Stimulated activated CD4-positive, alpha-beta T cell treated with anti-CD3 and anti-CD28 coated beads, TNF-alpha, amount 100 ng/mL, for 48 hours (primary cell): ENCODE measurements at places on chromosomes 1 and 21.

GRCh38 chr1:228304766-228305395 is 97.0 kb downstream of the OBSCN start:
- no peak for DNase-seq

DNA sequence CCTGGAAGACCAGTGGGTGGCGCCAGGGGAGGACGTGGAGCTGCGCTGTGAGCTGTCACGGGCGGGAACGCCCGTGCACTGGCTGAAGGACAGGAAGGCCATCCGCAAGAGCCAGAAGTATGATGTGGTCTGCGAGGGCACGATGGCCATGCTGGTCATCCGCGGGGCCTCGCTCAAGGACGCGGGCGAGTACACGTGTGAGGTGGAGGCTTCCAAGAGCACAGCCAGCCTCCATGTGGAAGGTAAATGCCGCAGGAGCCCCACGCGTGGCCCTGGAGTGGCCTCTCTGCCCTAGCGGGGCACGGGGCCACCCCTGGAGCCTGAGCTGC is 75.2 kb downstream of the OBSCN start:
- DNase-seq: no peak

DNA sequence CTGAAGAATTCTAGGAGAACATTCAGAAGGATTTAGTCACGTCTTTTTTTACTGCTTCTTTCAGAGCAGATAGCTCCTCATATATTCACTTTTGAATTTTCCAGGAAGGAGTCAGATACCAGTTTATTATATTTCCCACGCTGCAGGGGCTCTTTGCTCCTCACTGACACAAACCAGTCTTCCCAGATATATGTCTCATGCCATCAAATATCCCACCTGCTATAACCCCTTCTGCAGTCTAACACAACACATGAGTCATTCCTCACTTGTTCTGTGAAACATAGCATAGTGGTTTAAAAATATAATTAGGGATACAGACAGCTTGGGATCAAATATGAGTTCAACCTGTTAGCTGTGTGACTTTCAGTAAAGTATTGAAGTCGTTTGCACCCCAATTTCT is 251.7 kb upstream of the DPYD start:
- DNase-seq: no peak

DNA sequence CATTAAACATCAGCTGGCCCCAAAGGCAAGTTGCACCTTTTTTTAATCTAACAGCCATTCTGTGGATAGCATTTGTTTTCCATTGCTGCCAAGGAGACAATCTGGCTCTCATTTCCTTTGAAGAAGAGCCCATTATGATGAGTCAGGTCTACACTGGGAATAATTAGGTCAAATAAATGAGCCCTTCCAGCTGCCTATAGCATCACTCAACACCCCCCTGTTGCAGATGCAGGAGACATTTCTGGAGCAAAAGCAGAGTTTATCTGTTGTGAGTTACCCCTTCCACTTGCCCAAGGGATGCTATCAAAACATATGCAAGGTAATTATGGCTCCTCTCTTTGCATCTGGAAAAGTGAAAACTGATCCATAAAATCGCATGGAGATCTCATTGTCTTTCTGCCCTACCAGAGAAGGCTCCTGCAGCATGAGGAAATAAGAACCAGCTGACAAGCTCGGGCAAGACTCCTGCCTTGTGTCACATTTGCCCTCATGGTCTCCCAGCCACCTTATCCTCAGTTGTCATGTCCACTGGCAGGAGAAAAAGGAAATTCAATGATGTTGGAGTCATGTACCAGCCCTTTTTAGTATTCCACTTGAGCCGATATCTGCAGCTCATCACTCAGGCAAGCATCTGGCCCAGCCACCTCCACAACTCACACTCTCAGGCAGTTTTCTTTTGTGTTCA is 135.9 kb downstream of the SLC30A10 start:
- no peak for DNase-seq

DNA sequence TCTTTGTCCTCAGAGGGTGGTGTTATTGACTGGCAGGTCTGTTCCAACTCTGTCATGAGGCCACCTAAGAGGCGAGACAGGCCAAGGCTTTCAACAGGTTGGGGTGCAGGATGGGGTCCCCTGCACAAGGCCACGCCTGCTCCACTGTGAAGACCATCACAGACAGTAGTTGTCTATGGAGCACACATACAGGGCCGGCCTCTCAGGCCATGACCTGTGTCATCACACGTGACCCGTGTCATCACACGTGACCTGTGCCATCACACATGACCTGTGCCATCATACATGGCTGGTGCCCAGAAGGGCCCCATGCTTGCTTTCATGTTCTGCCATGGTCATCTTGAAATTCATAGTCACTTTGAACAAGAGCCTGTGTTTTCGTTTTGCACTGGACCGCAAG is 91.9 kb downstream of the ARHGEF10L start:
- no peak for DNase-seq

DNA sequence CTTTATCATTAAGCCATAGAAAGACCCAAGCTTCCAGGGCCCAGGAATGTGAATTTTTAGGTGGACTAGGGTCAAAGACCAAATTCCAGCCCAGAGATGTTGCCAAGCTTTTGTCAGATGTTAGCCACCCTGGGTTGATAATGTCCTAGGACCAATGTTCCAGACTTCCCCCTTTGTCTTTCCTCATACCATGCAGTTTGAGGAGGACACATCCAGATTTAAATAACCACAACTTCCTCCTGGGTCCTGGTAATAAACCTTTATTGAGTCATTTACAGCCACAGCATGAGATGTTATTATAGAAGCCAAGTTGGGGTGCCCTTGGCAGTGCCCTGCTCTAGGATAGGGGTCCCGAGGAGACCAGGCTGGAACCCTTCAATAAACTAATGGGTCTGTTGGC is 5.9 kb downstream of the TNR start:
- DNase-seq: no peak

DNA sequence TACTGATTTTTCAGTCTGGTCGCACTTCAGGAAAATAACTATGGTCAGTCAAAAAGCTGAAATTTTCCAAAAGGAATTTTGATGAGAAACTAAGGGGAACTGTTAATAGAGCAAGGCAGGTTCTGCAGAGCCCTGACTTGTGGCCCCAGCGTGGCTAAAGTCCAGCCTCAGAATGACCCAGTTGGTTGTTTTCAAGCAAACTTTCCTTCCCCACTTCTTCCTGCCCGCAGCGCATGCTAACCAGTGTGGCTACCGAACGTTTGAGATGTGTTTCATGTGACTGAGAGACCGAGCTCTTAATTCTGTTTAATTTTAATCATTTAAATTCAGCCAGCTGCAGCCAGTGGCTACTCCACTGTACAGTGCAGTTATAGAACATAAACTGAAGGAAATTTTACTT is 6.2 kb upstream of the IL10RB start:
- DNase-seq: no peak

GRCh38 chr1:203475012-203475981 is at the start of gene PRELP:
PRELP (plus strand) TSS chr1:203475806; CDS start chr1:203483185, 7,379 bp downstream.
- DNase-seq: no peak

GRCh38 chr1:35958558-35958957 is 27.7 kb downstream of the AGO3 start:
- DNase-seq: no peak
